ENCODE measurements at places on chromosomes 5 and 9.

DNA sequence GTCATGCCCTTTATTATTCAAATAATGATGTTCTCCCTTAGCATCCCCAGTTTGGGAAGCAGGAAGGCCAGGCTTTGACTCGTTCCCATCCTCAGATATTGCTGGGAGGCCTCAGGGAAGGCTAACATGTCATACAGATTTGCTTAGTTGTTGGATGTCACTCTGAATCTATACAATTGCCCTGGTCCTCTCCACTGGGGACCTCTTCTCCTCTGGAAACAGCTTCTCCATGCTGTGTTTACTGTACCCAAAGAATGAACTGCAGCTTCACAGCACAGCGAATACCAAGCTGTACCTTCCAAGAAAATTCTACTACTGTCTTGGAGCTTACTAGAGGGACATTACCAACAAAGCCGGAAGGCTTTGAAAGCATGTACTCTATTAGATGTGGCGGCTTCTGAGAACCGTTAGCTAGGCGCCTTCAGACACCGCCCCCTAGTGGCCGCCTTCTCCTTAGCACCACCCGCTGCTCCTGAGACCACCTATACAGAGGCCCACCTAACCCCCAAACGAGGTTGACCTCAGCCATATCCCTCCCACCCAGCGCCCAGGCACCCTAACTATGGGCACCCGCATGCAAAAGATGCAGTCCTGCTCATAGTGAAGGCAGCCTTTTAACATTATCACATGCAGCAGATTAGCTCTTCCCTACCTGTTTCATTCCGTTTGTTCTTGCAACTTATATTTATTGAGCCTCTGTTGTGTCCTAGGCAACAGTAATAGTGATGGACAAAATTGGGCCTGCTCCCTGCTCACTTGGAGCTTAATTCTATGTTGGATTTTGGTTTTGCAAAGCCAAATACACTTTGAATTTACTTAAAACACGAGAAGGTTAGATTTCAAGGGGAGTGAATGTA is 34.9 kb upstream of the FOXI1 start:
- DNase-seq, result no peak

DNA sequence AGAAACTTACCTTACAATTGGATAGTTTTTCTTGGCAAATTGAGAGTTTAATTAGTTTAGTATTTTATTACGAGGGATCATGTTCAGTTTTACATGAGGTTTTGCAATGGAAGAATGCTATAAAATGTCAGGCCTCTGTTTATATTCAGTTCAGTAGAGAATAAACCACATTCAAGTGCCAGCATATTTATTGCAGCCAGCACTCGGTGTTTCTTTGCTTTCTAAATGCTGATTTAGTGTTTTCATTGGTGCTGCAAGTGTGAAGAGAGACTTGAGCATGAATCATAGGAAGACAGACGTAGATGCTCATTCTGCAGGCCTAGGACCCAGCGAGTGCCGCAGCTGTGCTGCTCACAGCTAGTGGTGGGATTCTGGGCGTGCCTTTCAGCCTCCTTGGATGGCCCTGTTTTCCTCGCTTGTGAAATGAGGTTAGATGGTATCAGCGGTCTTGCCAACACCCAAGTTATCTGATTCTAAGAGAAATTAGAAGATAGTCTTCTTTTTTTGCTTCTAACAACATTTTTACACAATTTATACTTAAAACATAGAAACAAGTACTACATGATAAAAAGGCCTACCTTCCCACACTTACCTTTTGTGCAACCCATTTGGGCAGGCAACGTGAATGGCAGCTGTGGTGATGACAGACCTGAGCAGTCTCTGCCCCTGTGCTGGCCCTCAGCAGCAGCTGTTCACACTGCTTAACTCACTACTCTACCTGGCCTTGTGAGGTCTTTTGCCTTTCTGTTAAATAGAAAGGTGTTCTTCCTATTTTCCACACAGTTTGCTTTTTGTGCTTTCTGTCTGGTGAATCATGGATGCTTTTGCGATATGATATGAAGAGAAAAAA is 26.8 kb upstream of the TNFAIP8 start:
- DNase-seq, result no peak

DNA sequence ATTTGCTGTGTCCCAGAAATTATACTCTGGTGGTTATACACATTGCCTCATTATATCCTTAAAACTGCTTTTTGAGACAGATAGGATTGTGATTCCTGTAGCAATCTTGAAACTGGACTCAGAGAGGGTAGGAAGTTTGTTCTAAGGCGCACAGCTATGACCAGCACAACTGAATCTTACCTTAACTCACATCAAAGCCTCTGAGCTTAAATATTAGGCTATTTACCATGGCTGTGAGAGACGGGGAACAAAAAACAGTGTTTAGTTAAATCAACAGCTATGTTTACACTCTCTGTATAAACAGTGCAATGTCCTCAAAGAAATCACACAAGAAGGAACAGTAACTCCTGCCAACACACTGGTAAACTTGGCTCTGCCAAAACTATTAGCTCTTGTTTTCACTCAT is 50.9 kb upstream of the TUT7 start:
- no peak for DNase-seq

GRCh38 chr9:132857031-132857430 is 21.1 kb downstream of the AK8 start:
- DNase-seq, result no peak

- no peak for DNase-seq
These were observed 521 bp upstream of the PTGS1 start for GRCh38 chr9:122370303-122370702.

GRCh38 chr5:124678922-124679519 is 67.4 kb downstream of the ZNF608 start:
- no peak for DNase-seq

GRCh38 chr9:99773468-99774138 is 48.1 kb upstream of the NR4A3 start:
- no peak for DNase-seq

DNA sequence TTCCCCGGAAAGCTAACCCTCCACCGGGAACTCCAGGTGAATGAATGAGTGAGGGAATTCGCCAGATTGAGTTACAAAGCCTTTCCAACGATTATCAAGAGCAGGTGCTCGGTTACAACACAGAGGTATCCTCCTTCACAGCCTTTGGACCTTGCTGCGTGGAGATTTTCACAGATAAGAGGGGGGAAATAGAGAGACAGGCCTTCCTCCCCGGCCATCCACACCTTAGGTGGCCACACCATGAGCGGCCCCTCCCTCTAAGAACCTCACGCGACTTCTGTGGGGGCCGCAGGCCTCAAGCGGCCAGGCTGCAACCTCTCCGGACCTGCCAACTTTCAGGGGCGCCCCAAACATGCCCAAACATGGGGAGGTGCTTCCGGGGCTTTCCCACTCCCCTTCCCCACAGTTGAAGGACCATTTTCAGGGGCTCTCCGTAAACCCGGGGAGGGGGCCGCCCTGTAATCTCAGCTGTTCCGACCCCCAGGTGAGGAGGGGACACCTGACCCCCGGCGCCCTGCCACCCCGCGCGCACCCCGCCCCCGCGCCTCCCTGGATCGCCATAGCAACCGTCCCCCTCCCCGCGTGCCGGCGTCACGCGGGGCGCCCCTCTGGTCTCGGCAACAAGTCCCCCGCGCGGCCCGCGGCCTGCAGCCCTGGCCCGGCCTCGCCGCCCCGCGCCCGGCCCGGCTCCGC is 603 bp downstream of the DENND1A start:
- no peak for DNase-seq

DNA sequence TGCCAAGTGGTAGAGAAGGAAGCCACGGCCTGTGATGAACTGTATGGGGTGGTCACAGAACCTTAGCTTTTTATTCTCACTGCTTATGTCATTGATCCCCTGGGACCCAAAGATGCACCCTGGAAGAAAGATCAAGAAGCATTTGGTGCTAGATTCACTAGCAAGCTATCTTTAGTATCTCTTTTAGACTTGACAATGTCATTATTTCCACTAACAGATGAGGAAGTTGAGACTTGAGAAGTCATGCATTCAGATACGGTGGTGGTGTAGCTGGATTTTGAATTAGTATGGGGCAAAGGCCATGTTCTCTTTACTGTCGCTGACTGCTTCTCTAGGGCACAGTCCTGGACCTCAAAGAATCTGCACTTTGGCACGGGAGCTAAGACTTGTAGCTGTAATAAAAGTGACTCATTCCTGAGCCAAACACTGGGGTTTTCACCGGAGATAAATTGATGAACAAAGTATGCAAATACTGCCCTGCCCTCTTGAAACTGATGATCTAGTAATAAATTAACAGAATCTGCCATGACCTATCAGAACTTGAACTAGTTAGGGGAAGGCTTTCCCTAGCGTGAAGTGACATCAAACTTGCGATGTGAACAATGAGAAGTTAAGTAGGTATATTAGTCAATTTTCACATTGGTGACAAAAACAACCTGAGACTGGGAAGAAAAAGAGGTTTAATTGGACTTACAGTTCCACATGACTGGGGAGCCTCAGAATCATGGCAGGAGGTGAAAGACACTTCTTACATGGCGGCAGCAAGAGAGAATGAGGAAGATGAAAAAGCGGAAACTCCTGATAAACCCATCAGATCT is 5.4 kb downstream of the GDA start:
- no peak for DNase-seq

GRCh38 chr5:35850967-35851680 is 5.6 kb upstream of the IL7R start:
- no peak for DNase-seq

GRCh38 chr5:60636001-60636400 is 64.0 kb downstream of the DEPDC1B start:
- no peak for DNase-seq

DNA sequence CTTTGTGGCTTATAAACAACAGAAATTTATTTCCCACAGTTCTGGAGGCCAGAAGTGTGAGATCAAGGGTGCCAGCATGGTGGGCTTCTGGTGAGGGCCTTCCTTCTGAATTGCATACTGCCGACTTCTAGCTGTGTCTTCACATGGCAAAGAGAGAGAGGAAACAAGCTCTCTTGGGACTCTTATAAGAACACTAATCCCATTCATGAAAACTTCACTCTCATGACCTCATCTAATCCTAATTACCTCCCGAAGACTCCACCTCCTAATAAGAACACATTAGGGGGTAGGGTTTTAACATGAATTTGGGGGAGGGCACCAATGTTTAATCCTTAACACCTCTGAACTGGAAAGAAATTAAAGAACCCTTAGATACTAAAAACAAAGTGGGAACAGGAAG is 75.9 kb upstream of the MINAR2 start:
- no peak for DNase-seq

GRCh38 chr9:133676450-133676849 is 40.3 kb downstream of the DBH start:
- no peak for DNase-seq

Measured in GOT3 (cell line).